ENCODE measurements at places on chromosomes 1 and 21. TPM values are rescaled to one million over a fixed set of nuclear protein-coding genes. Genes with fewer than 3 reads are reported as not detected.
A peak's percentile ranks its signal among the peaks of the same experiment; 100 is the strongest.

CRNN gene
- total RNA-seq, result not detected

LRRN2 gene
- total RNA-seq, result not detected

CLDN17 gene
- not detected for total RNA-seq

RPTN gene
- not detected for total RNA-seq

SAMD11 gene
- total RNA-seq, result not detected

GRCh38 chr1:7070389-7071029 is 285.3 kb downstream of the CAMTA1 start:
- H3K4me3 ChIP-seq, result no peak overlapping the region
- H3K36me3 ChIP-seq, result no peaks in the 10 kb centered on the region
- H3K4me1 ChIP-seq, result no peaks in the 10 kb centered on the region
- H3K27ac ChIP-seq, result no peak overlapping the region
- peaks cover 5% of the 10 kb centered on the region for H3K27me3 ChIP-seq
- peak; percentile 61 for DNase-seq

DNA sequence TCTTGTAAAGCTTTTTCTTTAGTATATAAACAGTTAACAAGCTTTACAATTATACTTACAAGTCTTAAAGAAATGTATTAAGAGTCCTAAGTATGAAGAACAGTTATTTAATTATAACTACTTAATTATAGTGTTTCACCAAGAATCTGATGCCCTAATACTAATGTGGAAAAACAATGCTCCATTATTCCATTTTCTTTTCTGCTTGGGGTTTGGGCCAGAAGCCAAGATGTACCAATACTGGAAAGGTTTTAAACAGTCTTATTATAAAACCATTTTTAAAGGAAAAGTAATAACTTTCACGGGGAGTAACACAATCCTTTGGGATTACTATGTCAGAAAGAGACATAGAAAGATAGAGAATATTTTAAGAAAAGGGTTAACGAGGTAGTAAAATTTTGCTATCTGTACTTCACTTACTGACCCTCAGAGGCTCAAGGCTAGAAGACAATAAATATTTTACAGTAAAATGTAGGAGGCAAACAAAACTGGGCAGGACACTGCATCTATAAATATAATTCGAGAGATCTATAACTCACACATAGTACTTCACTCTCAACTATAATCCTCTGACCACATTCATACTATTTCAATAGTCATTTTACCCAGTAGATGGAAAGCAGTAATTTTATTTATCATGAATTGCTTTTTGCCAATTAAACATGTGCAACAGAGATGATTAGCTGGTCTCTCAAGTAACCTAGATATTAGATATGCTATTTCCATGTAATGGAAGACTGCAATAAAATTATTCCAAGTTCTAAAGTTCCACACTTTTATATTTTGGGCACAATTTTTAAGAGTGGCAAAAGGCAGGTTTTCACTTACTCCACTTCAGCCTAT is 63.9 kb downstream of the LTN1 start:
- H3K27ac ChIP-seq, result no peak overlapping the region
- no peak for DNase-seq
- H3K4me1 ChIP-seq, result peaks cover 6% of the 10 kb centered on the region
- no peaks in the 10 kb centered on the region for H3K27me3 ChIP-seq
- H3K36me3 ChIP-seq, result peaks cover 43% of the 10 kb centered on the region

DNA sequence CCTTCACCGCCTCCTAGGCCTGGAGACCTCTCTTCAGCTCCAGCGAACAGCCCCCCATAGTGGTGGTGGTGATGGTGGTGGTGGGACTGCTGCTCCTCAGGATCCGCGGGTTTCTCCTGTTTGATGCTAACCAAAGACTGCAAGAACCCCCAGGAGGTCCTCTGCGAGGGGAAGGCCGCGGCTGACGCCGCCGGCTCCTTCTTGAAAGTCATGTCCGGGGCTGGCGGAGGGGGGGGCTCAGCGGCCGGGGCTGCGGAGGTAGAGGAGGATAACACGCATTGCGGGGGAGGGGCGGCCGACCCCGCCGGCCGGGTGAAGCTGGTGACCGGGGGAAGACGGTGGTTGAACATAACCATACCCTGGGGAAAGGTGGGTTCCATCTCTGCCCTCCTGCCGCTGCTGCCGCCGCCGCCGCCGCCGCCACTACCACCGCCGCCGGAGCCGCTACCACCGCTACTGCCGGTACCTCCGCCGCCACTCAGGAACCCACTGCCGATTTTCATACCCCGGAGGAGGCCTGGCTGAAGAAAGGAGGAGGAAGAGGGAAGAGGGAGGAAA is 554 bp downstream of the ZNF281 start:
- H3K27me3 ChIP-seq, result peaks cover 7% of the 10 kb centered on the region
- H3K4me3 ChIP-seq, result peak overlapping the region; percentile 97
- H3K4me1 ChIP-seq, result peaks cover 55% of the 10 kb centered on the region
- peak; percentile 34 for DNase-seq
- peak overlapping the region; percentile 94 for H3K27ac ChIP-seq

- H3K4me3 ChIP-seq, result no peak overlapping the region
- no peaks in the 10 kb centered on the region for H3K27me3 ChIP-seq
- peak overlapping the region; percentile 56 for H3K27ac ChIP-seq
- DNase-seq, result no peak
These were observed 2.1 kb upstream of the KIF21B start for GRCh38 chr1:201025571-201026002.

GRCh38 chr1:79224537-79224936 is 218.0 kb upstream of the ADGRL4 start:
- no peak for DNase-seq
- H3K27me3 ChIP-seq, result no peaks in the 10 kb centered on the region
- no peak overlapping the region for H3K4me3 ChIP-seq
- no peaks in the 10 kb centered on the region for H3K4me1 ChIP-seq
- H3K36me3 ChIP-seq, result no peaks in the 10 kb centered on the region

DNA sequence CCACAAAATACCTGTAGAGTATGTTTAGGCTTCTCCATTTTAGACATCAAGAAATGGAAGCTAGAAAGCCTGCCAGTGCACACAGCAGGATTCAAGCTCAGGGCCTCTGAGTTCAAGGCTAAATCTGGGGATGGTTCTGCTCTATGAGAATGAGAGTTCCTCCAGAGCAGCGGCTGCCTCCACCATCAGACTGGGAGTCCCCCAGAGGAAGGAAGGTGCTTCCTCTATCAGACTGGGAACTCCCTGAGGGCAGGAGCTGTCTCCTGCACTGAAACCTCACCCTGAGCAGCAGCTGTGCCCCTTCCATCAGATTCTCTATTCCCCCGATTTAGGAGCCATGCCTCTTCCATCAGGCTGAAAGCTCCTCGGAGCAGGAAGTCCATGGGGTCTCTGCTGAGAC is 20.1 kb downstream of the PLA2G5 start:
- no peak for DNase-seq
- H3K4me1 ChIP-seq, result no peaks in the 10 kb centered on the region
- peaks cover 6% of the 10 kb centered on the region for H3K27me3 ChIP-seq
- H3K27ac ChIP-seq, result no peak overlapping the region
- no peak overlapping the region for H3K4me3 ChIP-seq

DNA sequence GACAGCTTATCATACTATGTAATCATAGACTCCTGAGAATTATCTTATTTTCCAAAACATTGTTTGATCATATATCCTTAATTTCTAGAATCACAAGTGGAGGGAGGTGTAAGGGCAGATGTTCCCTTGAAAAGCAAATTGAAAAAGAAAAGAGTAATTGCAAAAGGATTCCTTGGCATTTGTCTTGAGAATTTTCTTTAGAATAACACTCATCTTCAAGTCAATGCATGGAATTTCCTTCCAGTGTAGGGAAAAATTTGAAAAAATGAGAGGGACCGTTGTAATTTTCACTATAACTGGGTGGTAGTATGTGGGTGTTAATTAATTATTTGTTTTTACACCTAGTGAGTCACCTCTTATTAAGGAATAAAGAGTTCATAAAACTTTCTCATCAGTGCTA is 724.6 kb upstream of the ADAMTS5 start:
- H3K4me3 ChIP-seq, result no peak overlapping the region
- H3K4me1 ChIP-seq, result no peaks in the 10 kb centered on the region
- H3K36me3 ChIP-seq, result no peaks in the 10 kb centered on the region
- H3K27ac ChIP-seq, result no peak overlapping the region
- H3K27me3 ChIP-seq, result no peaks in the 10 kb centered on the region
- no peak for DNase-seq

DNA sequence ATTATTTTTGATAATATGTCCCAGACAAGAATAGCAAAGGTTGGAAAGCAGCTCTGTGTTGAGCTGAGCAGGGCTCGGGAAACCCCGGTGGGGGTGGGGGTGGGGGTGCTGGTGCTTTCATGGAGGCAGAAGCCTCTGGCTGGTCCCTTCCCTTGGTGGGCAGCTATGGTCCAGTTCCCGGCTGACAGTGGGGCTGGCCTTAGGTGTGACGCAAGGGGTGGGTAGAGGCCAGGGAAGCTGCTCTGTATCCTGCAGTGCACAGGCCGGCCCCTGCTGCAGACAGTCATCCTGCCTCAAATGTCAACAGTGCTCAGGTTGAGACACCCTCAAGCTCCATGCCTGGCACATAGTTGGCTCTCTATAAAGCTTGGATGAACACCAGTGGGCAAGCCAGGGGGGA is 8.9 kb downstream of the ACTL8 start:
- DNase-seq, result no peak
- no peaks in the 10 kb centered on the region for H3K4me1 ChIP-seq
- H3K36me3 ChIP-seq, result no peaks in the 10 kb centered on the region
- no peak overlapping the region for H3K4me3 ChIP-seq

GRCh38 chr21:21226472-21226871 is 228.3 kb downstream of the NCAM2 start:
- H3K4me1 ChIP-seq, result no peaks in the 10 kb centered on the region
- no peak overlapping the region for H3K4me3 ChIP-seq
- no peak overlapping the region for H3K27ac ChIP-seq
- no peaks in the 10 kb centered on the region for H3K36me3 ChIP-seq
- no peak for DNase-seq
- H3K27me3 ChIP-seq, result no peaks in the 10 kb centered on the region

GRCh38 chr1:192951691-192952460 is 107.3 kb downstream of the UCHL5 start:
- no peaks in the 10 kb centered on the region for H3K4me1 ChIP-seq
- no peak overlapping the region for H3K27ac ChIP-seq
- no peak for DNase-seq
- no peaks in the 10 kb centered on the region for H3K36me3 ChIP-seq

DNA sequence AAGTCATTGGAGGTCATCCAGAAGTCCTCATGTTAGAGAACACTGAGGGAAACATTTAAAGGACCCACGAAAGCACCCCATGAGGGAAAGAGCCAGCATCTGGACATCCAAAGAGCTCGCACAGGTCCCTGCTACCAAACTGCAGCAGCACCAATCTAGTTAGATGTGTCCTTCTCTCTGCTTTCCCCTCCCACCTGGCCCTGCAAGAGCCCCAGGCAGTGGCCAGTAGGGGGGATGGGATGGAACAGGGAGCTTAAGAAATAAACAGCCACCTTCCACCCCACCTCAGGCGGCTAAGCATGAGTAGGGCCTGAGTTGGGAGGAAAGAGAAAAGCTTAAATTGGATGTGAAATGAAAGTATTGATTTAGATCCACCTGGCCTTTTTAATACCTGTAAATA is 175.9 kb upstream of the KCND3 start:
- no peak overlapping the region for H3K27ac ChIP-seq
- no peaks in the 10 kb centered on the region for H3K36me3 ChIP-seq
- no peak overlapping the region for H3K4me3 ChIP-seq
- H3K4me1 ChIP-seq, result no peaks in the 10 kb centered on the region

DNA sequence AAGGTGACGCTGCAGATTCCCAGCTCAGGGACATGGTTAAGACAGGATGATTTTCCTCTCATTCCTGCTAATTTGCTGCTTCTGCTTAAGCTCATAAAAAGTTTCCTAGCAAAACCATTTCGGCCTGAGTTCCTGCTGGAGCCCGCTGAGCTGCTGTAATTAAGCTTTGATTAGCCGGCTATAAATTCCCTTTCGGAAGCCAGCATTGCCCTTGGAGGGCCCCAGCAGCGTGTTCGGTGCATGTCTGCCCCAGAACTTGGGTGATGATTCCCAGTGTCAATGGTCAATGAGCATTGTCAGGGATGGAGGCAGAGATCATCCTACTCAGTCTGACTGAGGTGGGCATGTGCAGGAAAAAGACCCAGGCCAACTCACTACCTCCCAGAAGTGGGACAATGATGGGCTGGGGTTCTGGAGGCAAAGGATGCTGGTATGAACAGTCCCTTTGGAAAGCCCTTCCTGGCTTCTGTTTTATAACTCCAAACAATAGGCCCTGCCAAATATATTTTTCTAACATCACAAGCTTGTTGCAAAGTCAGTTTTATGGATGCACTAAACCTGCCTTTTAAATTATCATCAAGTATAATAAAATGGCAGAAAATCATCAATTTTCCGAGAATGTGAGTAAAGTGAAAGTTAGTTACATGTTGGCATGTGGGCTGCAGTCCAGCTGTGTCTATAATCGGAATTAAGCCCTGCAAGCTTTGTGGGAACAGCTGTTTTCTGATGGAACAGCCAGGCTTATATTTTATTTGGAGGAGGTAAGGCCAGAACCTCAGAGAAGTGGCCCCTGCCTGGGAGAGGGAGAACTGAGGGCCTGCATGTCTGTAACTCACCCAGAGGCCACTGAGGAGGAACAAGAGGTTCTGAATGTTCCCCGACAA is 257.1 kb downstream of the GRIK3 start:
- no peak overlapping the region for H3K4me3 ChIP-seq
- no peaks in the 10 kb centered on the region for H3K4me1 ChIP-seq
- peaks cover 16% of the 10 kb centered on the region for H3K27me3 ChIP-seq

- H3K4me1 ChIP-seq, result peaks cover 2% of the 10 kb centered on the region
- H3K36me3 ChIP-seq, result no peaks in the 10 kb centered on the region
- no peak for DNase-seq
- peaks cover 12% of the 10 kb centered on the region for H3K27me3 ChIP-seq
- H3K27ac ChIP-seq, result no peak overlapping the region
- no peak overlapping the region for H3K4me3 ChIP-seq
These were observed 29.1 kb downstream of the SLC26A9 start for GRCh38 chr1:205914155-205914507.

- peaks cover 6% of the 10 kb centered on the region for H3K4me1 ChIP-seq
- H3K4me3 ChIP-seq, result no peak overlapping the region
- H3K27me3 ChIP-seq, result no peaks in the 10 kb centered on the region
- H3K27ac ChIP-seq, result no peak overlapping the region
These were observed 269.2 kb downstream of the SDCCAG8 start for GRCh38 chr1:243525085-243525487.

- H3K36me3 ChIP-seq, result peaks cover 12% of the 10 kb centered on the region
- H3K27ac ChIP-seq, result peak overlapping the region; percentile 94
- peak; percentile 61 for DNase-seq
- peaks cover 61% of the 10 kb centered on the region for H3K4me1 ChIP-seq
These were observed 75.8 kb downstream of the RHOU start for GRCh38 chr1:228810878-228811711.

DNA sequence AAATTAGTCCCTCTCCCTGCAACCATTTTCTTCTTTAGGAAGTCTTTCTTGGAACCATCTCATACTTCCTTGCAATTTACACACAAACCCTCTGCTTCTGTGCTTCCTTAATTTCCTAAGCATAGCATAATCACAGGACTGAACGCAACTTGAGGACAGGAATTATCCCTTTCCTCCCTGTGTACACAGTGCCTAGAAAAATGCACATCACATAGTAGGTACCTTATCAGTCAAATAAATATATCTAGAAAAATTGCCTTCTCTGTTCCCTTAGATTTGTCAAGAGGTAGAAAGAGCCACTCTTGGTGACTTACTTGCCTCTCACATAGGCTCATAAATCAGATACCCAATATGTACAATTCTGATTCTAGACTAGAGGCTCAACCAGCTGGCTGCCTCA is 4.9 kb downstream of the ASPM start:
- DNase-seq, result no peak
- H3K27ac ChIP-seq, result no peak overlapping the region
- no peaks in the 10 kb centered on the region for H3K27me3 ChIP-seq
- H3K4me1 ChIP-seq, result peaks cover 57% of the 10 kb centered on the region
- peak overlapping the region; percentile 9 for H3K4me3 ChIP-seq
- peaks cover 71% of the 10 kb centered on the region for H3K36me3 ChIP-seq

- no peak within 1 kb of the TSS for H3K4me3 ChIP-seq
- no peaks in the 10 kb centered on the region for H3K4me1 ChIP-seq
- H3K27me3 ChIP-seq, result peaks cover 20% of the 10 kb centered on the region
- H3K36me3 ChIP-seq, result no peaks in the 10 kb centered on the region
- DNase-seq, result no peak
- H3K27ac ChIP-seq, result no peak within 1 kb of the TSS
These were observed at the start of gene GPR37L1 for GRCh38 chr1:202122639-202123335. GPR37L1 (plus strand) TSS chr1:202122917; CDS start chr1:202122964, 47 bp downstream.

Data from activated CD4-positive, alpha-beta T cell treated with anti-CD3 and anti-CD28 coated beads, Interleukin-2, amount 10 ng/mL, durations not matched to agents 7 days and 5 days (primary cell).